ENCODE measurements at places on chromosomes 12 and 14.

- no peak for DNase-seq
Measured at GRCh38 chr12:31407562-31407961, 81.6 kb upstream of the SINHCAF start.

DNA sequence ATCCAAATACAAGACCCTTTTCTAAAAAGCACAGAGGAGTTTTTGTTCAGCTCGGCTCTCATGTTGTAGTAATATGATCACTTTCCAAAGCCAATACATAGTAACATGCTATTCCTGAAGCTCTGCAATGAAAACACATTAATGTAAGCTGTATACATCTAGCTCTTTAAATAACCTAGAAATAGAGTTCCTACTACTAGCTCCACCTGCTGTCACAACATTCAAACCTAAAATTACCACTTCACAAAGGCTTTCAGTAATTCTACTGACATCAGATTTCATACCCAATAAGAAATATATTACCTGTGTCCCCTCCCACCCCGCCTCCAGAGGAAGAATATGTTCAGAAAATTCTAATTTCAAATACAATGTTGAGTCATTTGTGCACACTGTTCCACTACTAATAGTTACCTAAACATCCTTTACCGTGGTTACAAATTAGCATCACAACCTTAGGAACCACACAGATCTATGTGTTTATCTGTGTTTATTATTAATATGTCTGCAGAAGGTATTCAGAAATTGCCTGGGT, 17.8 kb downstream of the EFCAB11 start:
- DNase-seq: no peak

DNA sequence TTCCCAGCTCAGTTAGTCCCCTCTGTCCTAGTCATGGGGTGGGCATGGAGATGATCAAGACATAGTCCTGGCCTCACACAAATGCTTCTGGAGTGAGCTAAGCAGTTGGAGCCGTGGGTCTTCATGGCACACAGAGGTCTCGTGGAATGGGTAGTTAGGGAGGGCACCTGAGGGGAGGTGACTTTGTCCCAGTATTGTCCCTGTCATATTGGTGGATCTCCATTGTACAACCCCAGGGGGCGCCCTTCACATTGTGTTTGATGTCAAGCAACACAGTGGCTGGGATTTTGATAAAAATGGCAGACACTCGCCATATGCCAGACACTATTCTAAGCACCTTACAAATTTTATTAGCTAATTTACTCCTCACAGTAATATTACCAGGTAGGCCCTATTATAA, 175.4 kb upstream of the LHX5 start:
- DNase-seq: no peak

DNA sequence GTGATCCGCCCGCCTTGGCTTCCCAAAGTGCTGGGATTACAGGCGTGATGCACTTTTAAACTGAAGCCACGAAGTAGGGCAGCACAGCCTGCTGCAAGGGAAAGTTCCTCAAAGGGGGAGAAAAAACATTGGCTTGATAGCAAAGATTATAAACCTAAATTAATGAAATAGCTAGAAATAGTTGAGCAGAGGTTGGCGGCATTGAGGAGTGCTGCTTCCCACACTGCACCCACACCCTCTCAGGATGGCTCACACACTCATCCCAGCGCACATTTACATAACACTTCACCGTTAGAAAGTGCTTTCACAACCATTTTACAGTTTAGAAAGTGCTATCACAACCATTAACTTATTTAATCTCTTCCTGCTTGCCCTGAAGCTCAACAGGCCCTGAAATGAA, 44.4 kb upstream of the TCL1A start:
- DNase-seq: no peak

DNA sequence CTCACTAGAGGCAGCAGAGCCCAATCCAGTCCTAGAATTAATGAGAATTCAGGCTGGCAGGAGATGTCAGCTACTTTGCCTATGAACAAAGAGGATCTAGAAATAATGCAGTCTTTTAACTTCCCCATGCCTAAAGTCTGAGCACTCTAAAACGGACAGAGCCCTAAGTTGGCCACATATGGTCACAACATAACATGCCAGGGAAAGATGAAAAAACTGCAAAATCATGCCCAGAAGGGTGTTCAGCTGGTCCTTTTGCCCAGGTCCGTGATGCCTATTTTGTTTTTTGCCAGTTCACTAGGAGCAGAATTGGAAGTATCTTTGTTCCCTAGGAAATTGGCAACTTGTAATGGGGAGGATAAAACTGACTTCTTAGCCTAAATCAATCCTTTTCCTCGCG, 20.3 kb upstream of the LMNTD1 start:
- no peak for DNase-seq

- DNase-seq: no peak
Measured at GRCh38 chr14:90691627-90692026, 124.6 kb downstream of the TTC7B start.

DNA sequence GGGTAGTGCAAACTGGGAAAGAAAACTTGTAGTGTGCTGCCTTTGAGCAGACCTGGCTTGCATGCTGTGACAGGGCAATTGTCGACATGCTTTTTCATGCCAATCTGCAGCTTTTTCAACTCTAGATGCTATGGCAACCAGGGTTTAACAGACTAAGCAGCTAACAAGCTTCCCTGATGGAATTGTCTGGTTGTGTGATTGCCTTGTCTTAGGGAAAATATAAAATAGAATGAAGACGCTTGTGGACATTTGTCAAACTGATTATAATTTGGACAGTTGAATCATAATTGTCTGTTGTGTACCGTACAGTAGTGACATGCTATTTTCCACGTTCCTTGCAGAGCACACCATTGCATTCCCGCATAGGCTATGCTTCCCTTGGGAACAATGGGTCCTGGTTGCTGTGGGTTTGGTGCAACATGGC, 113.0 kb downstream of the FOXG1 start:
- no peak for DNase-seq

- no peak for DNase-seq
Measured at GRCh38 chr12:111389635-111390034, 16.1 kb upstream of the SH2B3 start.

DNA sequence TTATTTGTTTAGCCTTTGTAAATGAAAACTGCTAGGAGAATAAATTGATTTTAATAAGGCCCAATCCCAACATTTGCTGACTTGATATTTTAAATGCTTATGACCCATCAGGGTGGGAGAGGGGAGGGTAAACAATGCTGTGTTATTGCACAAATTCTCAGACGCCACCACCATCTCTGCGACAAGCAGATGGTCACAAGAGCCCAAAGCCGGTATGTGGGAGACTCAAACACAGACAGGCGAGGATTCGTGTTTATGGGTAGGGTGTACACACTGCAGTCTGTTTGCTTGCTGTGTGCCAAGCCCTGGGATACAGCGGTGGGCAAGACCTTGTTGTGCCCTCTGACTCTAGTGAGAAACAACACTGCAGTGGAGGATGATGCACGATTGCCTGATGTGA, 39.2 kb upstream of the PWP1 start:
- no peak for DNase-seq

DNA sequence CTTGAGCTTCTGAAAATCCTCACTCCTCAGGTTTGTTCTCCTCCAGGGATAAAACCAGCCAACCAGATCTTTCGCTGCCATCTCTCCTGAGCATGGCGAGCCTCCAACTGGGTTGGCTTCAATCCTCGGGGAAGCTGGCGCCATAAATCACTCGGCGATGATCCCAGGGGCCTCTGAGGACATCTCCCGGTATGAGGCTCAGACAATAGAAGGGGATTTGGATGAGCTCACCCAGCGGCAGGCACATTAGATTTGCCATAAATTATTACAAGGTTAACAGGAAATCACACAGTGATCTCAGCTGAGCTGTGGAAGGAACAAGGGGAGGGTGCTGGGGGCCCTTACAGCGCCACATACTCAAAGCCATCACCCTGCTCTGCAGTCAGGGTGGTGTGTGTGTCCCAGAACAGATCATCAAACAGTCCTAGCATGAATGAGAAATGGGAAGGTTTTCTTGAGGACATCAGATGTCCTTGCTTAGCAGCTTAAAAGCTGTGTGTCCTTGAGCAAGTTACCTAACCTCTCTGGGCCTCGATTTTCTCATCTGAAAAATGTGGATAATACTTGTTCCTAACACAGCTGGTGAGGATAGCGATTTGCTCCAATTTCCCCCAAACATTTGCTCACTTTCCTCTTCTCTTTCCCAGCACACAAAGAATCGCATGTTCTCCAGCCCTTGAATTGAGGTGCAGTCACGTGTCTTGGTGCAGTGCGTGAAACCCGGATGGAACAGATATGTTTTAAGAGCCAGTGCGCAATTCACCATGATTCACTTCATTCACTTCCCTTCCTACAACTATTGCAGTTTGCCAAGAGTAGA, 142.8 kb downstream of the SCARB1 start:
- no peak for DNase-seq

- DNase-seq: peak; percentile 42
Measured at GRCh38 chr14:64095620-64096019, 198.6 kb downstream of the ESR2 start.

GRCh38 chr12:4118017-4118510, 155.5 kb upstream of the CCND2 start:
- peak; percentile 45 for DNase-seq

- no peak for DNase-seq
Measured at GRCh38 chr14:36214476-36215216, 38.1 kb upstream of the PTCSC3 start.

DNA sequence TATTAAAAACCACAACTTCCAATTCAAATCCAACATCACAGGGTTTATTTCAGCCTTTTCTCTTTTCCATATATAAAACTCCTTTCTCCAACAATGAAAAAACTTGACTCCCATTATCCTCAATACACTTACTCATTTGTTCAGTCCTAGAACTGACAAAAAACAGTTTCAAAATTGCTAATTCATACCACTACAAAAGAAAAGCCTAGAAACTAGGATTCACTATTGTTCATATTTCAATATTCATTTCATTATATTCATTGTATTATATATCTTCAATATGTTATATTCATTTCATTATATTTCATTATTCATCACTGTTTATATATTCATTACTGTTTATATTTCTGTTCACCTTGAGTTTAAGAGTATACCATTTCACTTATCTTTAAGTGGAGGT, 85.8 kb downstream of the NUMB start:
- no peak for DNase-seq

DNA sequence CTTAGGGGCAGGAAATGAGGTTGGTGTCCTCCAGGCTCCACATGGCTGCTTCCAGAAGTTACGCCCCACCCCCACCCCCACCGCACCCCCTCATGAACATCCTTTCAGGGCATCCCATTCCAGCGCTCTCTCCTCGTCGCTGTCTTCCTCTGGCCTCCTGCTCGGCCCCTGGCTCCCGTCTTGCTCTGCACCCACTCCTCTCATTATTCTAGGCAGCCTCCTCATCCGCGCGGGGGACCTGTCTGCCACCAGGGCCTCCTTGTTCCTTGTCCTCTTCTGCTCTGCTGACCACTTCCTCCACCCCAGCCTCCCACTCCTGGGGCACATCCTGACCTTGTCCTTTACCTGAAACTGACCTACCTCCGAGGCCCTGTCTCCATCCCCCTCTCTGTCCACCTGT, 29.8 kb upstream of the PLEKHG6 start:
- DNase-seq: no peak

DNA sequence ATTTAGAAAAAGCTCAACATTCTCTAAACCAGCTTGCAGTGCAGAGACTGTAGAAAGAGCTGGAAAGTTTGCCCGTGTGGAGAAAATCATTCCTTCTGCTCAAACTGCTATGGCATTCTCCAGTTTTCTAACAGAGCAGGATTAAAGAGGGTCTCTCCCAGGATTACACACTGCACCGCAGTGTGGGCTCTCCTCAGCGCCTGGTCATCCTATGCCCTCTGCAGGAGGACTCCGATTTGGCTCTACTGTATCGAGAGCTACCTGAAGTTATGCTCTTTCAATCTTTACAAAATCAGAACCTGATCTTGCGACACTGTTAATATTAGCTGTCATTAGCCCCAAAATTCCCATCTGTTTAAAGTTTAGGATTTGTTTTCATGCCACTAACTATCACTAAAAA, 33.0 kb downstream of the BHLHE41 start:
- no peak for DNase-seq

DNA sequence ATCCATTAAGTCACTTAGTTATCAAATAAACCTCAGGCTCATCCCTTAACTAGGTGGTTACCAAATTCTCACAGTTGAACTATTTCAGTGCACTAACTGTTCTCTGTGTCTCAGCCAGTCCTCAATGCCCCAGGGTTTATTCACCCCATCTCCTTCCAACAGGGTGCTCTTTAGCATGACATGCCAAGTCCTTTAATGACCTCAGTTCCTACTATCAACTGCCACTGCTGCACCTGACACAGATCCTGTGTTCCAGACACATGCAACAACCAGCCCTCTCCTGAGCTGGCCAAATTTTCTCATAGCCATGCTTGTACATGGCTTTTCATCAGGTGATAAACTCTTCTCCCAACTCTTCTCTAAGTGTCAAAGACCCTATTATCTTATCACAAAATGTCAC, 80.0 kb downstream of the ATXN2 start:
- DNase-seq: no peak

DNA sequence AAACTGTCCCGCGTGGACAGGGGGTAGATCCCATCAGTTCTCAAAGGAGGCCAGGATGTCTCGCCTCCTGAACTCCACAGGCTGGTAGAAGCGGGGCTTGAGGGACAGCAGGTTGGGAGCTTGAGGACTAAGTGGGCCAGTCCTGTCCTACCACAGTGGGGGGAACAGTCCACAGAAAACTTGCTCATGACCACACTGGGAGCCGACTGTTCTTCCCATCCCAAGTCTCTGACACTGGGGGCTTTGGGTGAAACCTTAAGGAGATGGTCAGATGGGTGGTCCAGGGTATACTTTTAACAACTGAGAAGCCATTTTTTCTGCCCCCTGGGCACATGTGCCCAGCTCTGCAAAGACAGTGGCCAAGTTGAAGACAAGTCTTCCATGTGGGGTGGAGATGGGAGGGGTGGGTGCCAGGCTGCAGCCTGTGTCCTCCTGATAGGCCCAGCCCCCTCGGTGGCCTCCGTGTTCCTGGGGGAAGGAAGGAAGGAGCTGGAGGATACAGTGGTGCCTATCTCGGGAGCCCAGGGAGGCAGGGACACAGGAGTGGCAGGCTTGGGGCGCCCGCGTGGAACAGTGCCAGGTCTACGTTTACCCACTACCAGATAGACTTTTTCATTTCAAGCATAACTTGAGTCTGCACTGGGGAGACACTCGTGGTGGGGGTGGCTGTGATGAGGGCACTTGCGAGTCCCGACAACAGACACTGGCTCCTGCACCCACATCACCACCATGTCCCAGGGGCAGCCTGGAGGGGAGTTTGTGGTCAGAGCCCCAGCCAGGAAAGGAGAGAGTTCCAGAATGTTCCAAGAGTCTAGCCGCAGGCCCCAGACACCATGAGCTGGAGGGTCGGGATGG, 14.7 kb downstream of the RHOF start:
- DNase-seq: no peak

DNA sequence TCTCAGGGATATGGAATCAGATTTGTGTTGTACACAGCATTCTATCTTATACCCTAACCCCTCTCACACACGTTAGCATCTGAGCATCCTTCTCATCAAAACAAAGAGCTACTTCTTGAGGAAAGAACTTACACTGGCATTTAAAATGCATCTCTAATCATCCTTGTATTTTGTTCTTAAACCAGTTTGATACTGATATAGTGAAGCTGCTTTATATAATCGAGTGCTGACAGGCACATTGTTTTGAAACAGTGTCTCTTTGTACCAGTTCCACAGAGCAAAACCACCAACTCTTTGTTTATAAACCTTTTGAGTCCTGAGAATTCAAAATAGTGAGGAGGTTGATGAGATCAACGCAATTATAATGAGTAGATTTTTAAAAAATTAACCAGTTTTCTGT, 8.8 kb downstream of the GPR33 start:
- no peak for DNase-seq
